ENCODE measurements at places on chromosomes 12 and 14.
A peak's percentile ranks its signal among the peaks of the same experiment; 100 is the strongest.

GRCh38 chr12:118060301-118061010 lies 523 bp downstream of the WSB2 start:
- peaks cover 28% of the 10 kb centered on the region for H3K4me1 ChIP-seq
- H3K4me3 ChIP-seq, result peak overlapping the region; percentile 77

DNA sequence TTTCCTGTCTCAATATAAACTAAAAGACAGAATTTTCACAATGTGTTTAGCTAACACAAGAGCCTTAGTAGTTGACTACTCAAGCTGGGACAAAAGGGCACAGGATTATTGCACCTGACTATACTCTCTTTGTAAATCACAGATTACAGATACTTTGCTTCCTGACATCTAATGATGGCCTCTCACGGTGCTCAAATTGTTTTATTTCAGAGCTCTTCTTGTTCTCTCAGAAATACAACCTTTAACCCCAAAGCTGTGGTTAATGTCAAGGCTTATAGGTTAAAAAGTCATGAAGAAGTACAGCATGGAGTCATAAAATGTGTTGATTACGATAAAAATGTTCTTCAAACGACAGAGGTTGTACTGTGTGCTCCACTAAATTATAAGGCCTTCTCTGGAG lies 89.9 kb upstream of the CPNE8 start:
- no peak overlapping the region for H3K4me3 ChIP-seq
- peaks cover 5% of the 10 kb centered on the region for H3K4me1 ChIP-seq
- no peaks in the 10 kb centered on the region for H3K27me3 ChIP-seq
- H3K27ac ChIP-seq, result no peak overlapping the region

DNA sequence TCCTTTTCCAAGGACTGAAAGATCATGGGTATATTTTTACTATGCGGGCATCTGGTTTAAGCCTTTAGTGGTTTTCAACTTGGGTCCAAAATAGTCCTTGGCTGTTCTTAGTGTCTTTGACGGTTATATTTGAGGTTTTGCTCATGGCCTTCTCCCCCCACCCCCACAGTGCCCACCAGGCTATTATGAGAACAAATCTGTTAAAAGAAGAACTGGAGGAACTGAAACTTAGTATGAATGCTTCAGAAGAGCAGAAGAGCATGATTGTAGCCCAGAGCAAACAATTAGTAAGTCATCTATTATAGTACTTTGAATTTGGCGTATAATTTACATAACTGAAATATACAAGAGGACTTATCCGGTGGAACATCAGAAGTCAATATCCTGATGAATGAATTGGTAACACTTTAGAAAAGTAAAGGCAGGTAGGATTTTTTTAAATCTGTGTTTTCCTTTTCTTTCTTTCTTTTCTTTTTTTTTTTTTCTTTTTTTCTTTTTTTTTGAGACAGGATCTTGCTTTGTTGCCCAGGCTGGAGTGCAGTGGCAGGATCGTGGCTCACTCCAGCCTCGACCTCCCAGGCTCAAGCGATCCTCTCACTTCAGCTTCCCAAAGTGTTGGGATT lies 71.8 kb upstream of the BCAT1 start:
- H3K36me3 ChIP-seq, result no peaks in the 10 kb centered on the region
- DNase-seq, result no peak
- H3K27ac ChIP-seq, result no peak overlapping the region
- H3K4me1 ChIP-seq, result no peaks in the 10 kb centered on the region
- H3K4me3 ChIP-seq, result no peak overlapping the region

DNA sequence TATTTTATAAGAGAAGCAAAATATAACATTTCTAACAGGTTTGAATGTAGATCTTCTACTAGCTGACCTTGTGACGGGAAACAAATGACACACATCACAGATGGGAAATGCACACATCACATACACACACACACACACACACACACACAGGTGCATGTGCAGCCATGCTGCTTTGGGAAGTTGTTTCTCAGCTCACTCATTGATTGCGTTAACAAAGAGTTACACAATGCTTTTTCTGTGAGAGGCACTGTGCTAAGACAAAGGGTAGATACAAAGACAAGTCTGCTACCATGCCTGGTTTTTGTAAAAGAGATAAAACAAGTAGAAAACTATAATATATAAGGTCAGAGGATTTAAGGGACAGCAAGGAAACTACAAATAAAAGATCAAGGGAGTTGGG lies 1.3 kb upstream of the NR1H4 start:
- H3K36me3 ChIP-seq, result no peaks in the 10 kb centered on the region
- no peaks in the 10 kb centered on the region for H3K27me3 ChIP-seq
- H3K27ac ChIP-seq, result no peak overlapping the region
- H3K4me3 ChIP-seq, result no peak overlapping the region
- no peak for DNase-seq

DNA sequence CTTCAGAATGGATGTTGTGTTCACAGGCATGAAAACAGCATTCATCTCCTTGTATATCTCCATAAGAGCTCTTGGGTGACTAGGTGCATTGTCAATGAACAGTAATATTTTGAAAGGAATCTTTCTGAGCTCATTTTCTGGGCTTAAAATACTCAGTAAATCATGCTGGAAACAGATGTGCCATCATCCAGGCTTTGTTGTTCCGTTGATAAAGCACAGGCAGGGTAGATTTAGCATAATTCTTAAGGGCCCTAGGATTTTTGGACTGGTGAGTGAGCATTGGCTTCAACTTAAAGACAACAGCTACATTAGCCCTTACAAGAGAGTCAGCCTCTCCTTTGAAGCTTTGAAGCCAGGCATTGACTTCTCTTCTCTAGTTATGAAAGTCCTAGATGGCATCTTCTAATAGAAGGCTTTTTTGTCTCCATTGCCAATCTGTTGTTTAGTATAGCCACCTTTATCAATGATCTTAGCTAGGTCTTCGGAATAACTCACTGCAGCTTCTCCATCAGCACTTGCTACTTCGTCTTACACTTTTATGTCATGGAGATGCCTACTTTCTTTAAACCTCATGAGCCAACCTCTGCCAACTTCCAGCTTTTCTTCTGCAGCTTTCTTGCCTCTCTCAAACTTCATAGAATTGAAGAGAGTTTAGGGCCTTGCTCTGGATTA lies 79.6 kb upstream of the PSMA6 start:
- H3K27ac ChIP-seq, result no peak overlapping the region
- DNase-seq, result no peak
- H3K36me3 ChIP-seq, result no peaks in the 10 kb centered on the region
- H3K4me3 ChIP-seq, result no peak overlapping the region

DNA sequence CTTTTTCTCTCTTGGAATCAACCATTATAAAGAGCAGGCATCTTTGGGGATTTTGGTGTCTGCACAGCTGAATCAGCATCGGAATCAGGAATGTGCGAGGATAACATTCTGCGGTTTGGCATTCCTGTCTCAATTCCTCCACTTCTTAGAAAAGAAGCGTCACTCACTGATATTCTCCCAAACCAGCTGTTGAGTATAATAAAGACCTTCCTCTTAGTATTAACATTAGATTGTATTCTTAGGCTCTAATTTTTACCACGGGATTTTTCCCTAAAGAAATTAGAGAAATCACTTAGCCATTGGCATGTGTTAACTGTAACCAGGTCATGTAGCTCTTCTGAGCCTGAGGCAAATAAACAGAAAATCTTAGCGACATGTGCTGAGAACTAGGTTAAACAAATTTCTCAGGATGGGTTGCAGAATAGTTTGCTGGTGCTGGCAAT lies 128.7 kb downstream of the TMX1 start:
- no peaks in the 10 kb centered on the region for H3K27me3 ChIP-seq
- no peaks in the 10 kb centered on the region for H3K36me3 ChIP-seq
- DNase-seq, result peak; percentile 19
- H3K4me1 ChIP-seq, result peaks cover 13% of the 10 kb centered on the region

GRCh38 chr12:86138770-86139169 lies 117.4 kb downstream of the MGAT4C start:
- no peak for DNase-seq
- H3K4me1 ChIP-seq, result peaks cover 8% of the 10 kb centered on the region
- H3K36me3 ChIP-seq, result no peaks in the 10 kb centered on the region
- H3K27me3 ChIP-seq, result no peaks in the 10 kb centered on the region

DNA sequence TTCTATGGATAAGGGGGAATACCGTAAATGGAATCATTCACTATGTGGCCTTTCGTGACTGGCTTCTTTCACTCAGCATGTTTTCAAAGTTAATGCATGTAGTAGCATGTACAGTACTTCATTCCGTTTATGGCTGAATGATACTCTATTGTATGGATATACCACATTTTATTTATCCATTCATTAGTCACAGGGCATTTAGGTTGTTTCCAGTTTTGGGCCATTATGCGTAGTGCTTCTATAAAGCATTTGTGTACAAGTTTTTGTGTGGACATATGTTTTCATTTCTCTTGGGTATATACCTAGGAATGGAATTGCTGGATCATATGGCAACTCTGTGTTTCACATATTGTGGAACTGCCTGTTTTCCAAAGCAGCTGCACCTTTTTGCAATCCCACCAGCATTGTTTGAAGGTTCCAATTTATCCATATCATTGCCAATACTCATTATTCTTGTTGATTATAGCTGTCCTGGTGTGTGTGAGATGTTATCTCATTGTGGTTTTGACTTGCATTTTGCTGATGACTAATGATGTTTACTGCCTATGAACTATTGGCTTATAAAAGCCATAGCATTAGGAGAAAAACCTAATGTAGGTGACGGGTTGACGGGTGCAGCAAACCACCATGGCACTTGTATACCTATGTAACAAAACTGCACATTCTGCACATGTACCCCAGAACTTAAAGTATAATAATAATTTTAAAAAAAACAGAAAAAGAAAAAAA lies 45.5 kb downstream of the ATF7IP start:
- no peaks in the 10 kb centered on the region for H3K27me3 ChIP-seq
- H3K36me3 ChIP-seq, result no peaks in the 10 kb centered on the region
- H3K4me3 ChIP-seq, result no peak overlapping the region
- peaks cover 14% of the 10 kb centered on the region for H3K4me1 ChIP-seq
- no peak for DNase-seq

DNA sequence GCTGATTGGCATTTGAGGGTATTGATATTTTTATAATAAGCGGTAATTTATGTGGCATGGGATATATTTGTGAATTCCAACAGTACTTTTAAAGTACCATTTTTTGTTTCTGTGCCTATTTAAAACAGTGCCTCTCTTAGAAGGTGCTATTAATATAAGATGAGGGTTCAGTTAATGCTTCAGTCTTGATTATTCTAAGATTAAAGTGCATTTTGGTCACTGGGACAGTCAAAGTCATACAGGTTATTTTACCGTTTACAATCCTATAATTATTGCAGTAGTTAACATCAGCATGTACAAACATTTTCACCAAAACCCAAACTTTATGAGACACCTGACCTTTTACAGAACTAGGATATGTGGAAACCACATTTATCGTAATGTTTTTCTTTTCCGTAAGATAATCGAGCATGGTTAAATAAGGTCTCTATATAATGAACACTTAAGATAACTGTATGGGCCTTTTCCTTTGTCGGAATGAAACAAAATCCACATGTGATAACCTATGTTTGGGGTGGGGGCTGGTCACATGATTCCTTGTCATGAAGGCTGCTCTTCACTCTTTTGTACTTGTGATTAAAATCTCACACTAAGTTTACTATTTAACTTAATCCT lies 37.7 kb upstream of the DNM1L start:
- H3K4me1 ChIP-seq, result no peaks in the 10 kb centered on the region
- H3K36me3 ChIP-seq, result peaks cover 19% of the 10 kb centered on the region
- H3K27me3 ChIP-seq, result no peaks in the 10 kb centered on the region
- no peak for DNase-seq

DNA sequence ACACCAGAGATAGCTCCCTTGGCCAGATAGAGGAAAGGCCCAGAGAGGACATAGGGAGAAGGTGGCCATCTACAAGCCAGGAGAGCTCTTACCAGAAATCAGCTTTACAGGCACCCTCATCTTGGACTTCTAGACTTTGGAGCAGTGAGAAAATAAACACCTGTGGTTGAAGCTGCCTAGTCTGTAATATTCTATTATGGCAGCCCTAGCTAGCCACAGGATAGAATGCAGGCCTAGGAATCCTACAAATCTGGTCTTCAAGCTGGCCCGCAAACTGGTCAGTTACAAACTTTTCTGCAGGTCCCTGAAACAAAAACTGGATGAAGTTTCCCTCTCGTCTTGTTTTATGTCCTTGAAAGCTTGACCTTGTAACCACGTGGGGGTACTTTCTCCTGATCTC lies 92.4 kb downstream of the BCAT1 start:
- peaks cover 28% of the 10 kb centered on the region for H3K36me3 ChIP-seq
- no peaks in the 10 kb centered on the region for H3K27me3 ChIP-seq
- peaks cover 10% of the 10 kb centered on the region for H3K4me1 ChIP-seq

Data from GM23338 (cell line).